ENCODE measurements at places on chromosomes 7 and 10.

GRCh38 chr7:86975449-86975848 is 84.0 kb downstream of the ELAPOR2 start:
- no peak for DNase-seq

GRCh38 chr7:36312064-36312914 is 77.4 kb upstream of the ANLN start:
- no peak for DNase-seq

DNA sequence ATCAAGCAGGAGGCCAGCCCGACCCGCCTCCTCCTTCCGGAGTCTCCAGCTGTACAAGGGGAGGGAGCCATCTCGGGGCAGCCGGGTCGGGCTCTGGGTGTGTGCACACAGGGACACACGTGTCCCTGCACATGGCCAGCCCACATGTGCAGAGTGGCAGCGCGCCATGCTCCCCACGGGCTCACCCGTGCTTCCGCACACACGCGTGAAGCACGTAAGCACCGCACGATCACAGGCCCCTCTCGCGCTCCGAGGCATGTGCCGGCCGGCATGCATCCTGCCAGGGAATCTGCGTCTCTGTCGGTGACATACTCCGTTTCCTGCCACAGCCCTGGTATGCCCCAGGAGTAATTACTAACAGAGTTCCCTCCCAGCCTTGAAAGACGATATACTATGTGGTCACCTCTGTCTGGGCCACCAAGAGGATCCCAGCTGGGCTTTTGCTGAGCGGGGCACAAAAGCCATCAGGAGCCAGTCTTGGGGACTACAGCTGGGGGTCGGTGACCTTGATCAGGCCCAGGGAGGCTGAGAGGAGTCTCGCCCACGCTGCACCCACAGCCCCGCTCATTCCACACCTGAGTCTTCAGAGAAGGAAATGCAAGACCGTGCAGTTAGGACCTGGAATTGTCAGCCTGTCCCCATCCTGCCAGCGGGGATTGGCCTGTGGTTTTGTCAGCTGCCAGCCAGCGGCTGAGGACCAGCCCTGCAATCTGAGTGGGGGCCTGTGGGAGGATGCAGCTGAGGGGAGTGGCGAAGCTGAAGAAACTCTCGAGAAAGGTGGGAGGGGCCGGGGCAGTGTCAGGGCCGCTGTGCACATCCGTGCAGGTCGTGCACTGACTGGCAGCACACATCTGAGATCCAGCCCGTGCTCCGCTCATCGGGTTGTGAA is 11.0 kb upstream of the LFNG start:
- peak; percentile 41 for DNase-seq

DNA sequence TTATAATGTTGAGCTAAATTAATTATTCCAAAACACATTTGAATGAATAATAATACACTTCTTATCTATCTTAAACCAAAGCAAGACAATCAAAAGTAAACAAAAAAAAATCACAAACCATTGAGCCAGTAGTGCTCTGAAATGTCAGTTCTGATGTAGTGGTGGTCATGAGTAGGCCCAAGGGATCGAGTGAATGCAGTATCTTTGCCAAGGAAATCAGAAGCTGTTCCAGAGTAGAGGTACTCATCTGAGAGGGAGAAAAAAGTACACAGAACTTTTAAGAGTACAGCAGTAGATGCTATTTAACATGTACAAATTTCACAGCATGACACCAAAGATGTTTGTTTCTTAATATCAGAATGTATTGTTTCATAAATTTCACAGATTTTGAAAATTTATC is 121.5 kb downstream of the SEMA3D start:
- DNase-seq: no peak

DNA sequence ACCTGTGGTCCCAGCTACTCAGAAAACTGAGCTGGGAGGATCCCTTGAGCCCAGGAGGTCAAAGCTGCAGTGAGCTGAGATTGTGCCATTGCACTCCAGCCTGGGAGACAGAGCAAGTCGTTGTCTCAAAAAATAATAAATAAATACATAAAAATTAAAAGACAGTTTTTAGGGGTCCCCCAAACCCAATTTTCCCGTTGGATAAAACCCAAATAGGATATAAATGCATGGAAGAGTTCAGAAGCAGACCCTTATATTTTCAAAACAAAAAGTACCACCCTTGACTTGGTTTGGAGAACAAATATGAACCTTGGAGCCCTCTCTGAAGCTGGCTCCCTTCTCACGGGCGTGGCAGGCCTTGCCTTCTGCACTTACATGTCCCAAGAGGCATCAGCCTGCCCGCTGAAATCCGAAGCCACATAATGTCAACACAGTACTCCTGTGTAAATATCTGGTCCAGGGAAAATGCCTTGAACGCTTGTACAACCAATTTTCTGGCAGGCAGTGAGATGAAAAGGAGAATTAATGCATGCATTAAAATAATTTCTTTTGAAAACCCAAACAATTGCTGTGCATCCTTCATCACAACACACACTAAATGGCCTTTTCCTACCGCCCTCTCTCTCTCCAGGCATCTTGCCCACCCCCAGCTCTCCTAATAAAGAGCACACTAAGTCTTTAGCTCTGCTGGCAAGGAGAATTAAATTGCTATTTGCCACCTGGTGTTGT is 46.4 kb upstream of the PARD3 start:
- DNase-seq: no peak

GRCh38 chr10:35127289-35127891 is 744 bp downstream of the CREM start:
- no peak for DNase-seq

DNA sequence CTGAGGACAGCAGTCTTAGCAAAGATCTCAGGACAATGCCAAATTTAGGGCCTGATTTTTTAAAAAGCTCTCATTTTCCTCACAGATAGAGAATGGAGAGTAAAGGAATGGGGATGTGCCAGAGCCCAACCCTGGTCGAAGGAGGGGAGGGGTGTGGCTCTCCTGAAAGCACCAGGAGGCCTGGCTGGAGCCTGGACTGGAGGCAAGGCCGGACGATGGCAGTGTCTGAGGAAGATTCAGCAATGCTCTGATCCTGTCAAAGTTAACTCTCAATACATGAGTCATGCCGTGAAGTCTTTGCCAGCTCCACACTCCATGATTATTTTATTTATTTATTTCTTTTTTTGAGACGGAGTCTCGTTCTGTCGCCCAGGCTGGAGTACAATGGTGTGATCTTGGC is 108.3 kb downstream of the UPF2 start:
- no peak for DNase-seq

DNA sequence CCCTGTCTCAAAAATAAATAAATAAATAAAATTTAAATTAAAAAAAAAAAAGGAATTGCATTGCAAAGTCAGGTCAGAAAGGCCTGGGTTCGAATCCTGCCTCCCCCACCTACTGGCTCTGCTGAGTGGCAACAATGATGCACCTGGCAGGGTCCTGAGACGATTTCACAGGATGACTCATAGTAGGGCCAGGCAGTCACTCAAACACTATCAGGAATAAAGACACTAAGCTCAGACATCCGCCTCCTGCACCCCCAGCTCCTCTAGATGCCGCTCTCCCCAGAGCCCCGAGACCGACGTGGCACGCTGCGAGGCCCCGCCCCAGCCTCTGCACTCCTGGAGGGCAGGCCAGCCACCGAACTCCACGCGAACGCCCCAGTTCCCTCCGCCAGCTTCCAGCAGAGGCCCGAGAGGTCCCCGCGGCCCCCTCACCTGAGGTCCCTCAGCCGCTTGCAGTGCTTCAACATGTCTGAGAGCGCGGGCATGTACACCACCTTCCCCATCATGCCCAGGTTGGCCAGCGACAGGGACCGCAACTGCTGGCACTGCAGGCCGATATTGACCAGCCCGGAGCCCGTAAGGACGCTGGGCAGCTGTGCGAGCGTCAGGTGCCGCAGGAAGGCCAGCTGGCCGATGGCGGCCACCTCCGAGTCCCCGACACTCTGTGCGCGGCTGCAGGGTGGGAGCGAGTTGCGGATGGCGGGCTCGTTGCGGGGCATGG is 76.6 kb upstream of the TNRC18 start:
- no peak for DNase-seq

- no peak for DNase-seq
These were observed 20.7 kb upstream of the ZNF212 start for GRCh38 chr7:149218469-149219420.

- DNase-seq: no peak
These were observed 87.5 kb downstream of the ADK start for GRCh38 chr10:74238516-74238915.

GRCh38 chr10:102283488-102283887 is 38.2 kb downstream of the GBF1 start:
- no peak for DNase-seq

DNA sequence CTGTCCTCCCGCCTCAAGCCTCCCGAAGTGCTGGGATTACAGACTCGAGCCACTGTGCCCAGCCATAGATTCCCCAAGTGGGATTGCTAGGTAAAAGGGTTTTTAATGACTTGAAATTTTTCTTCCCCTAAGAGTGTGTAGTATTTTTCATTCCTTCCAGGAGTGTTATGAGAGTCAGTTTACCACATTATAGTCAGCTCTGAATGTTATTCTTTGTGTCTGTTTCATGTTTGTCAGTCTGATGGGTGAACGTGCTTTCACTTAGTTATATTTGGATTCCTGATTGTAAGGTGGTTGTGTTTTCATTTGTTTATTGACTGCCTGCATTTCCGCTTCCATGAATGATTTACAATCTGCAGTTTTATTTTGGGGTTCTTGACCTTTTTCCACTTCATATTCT is 6.3 kb downstream of the ZNF212 start:
- no peak for DNase-seq

DNA sequence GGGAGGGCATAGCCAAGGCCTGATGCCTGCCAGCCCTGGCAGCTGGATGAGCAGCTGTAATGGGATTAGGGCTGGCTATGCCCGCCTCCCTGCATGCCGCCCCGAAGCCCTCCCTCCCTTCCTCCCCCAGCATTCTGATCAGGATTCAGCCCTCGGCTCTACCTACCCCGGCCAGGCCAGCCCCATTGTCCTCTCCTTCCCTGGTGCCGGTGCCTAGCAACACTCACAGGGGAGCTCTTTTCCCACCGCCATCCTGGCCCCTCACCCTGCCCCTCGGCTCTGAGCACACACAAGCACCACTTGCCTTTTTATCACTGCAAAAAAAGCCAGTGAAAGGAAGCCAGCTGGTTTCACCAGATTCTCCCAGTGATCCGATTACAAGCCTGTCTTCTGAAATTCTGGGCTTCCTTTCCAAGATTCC is 9.0 kb upstream of the ADCYAP1R1 start:
- DNase-seq: no peak

GRCh38 chr10:109457302-109457638 is 466.0 kb downstream of the XPNPEP1 start:
- no peak for DNase-seq

DNA sequence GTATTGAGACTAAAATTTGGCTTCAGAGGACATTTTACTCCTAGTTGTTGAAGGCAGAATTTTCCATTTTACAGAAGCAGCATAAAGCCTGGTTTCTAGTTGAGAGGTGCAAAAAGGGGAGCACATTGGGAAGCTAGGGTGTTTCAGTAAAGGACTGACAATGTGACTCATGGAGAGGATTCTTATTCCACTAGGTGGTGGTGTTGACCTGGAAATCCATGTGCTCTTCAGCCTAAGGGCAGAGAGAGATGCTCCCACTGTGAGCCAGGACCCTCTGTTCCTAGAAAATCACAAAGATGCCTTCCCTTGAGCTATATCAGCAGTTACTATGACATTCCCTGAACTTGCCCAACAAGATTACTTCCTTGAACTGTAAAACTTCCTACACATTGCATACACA is 687.8 kb downstream of the IPMK start:
- peak; percentile 1 for DNase-seq

GRCh38 chr7:93375603-93376002 is 143.4 kb downstream of the VPS50 start:
- DNase-seq: no peak

GRCh38 chr10:102645388-102645740 is 1.1 kb downstream of the TRIM8 start:
- DNase-seq: no peak

- DNase-seq: no peak
These were observed 45.5 kb upstream of the ABLIM1 start for GRCh38 chr10:114703377-114704107.

DNA sequence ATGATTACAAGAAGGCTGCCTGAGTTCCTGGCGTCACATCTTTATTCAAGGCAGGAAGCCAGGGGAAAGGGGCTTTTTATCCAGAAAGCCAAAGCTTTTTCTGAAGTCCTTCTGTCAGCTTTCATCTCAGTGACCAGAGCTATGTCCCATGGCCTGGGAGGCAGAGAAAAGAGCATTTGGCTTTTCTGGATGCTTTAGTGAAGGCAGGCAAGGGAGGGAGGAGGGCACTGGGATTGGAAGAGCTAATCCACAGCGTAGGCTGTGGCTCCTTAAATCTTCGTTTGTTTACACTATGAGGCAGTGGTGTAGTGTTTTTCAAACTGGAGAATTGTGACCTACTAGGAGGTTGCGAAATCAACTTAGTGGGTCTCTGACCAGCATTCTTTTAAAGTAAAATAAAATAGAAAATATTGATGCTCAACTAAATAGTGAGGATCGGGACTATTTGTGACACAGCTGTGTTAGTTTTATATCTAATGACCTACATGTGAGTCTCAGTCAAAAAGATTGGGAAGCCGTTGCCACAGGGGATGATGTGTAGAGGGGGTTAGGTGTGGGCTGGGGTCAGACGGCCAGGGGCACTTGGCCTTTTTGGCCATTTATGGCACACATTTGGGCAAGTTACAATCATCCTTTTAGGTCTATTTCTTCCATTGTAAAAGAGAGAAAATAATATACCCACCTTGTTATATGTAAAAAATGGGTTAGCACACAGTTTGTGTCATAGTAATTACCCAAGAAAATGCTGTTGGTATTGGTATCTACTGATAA is 14.1 kb downstream of the CRYGN start:
- DNase-seq: no peak

DNA sequence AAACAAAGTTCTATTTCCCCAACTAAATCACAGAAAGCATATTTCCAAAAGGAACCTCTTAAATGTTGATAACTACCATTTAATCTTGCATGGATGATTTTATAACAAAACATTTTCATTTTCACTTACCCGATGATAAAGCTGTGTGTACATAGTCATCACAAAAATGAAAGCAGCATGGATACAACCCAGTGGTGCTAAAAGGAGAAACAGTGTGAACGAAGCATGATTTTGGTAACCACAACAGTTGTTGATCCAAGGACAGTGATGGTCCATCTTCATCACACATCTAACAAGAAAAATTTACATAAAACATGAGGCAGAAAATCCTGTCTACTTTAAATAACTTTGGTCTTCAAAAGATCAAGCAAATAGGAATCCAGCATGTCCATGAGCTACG is 4.7 kb downstream of the ZDHHC6 start:
- no peak for DNase-seq

- no peak for DNase-seq
These were observed 9.3 kb upstream of the COBL start for GRCh38 chr7:51325908-51326307.

- peak; percentile 84 for DNase-seq
These were observed 199.1 kb upstream of the PRKCQ start for GRCh38 chr10:6778992-6779701.

DNA sequence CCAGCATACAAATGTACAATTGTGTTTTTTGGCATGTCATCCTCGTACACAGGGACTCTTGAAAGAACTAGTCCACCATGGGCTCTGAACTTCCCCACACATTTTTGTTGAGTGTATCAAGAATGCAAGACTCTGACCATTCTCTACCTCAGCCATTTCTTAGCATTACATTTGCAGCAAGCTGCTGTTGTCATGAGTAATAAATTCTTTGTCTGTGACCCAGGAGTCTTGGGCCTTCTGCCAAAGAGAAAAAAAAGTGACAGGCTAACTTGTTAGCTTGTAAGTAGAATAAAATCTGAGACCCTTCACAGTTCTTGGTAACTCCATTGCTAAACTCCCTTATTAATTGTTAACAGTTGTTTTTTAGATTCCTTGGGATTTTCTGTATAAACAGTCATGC is 542.3 kb upstream of the MBL2 start:
- DNase-seq: peak; percentile 2
